ENCODE measurements at places on chromosomes 3 and 15.

DNA sequence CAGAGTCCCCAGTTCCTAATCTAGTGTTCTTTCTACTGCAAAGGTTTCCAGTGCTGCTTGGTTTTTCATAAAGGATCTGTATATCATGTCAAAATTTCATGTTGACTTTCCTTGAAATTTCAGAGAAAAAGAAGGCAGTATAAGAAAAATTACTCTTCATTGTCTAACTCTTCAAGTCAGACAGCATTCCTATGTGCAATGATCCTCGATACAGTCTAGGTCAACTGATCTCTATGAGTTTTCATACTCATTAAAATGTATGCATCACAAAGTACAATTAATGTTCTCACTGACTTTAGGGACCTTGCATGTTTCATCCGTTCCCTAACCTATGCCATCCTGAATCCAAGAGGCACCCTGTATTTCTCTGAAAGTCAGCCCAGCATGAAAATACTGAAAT lies 317.3 kb downstream of the ZBTB20 start:
- no peak for DNase-seq

GRCh38 chr3:83649692-83650091 lies 1309.1 kb upstream of the CADM2 start:
- no peak for DNase-seq

DNA sequence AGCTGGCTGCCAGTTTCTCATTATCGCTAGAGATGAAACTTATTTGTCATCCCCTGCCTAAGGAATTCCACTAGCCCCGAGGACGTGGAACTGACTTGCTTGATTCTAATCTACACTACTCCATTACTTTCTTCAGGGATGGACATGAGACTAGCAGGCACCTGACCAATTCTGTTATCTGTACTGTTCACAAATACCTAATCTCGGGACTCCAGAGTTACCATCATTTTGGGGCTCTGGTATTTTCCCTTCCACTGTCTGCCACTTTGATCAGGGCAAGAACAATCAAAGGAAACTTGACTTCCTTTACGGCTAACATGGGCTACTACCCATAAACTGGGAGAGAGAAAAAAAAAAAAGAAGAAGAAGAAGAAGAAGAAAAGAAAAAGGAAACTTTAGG lies 27.8 kb downstream of the BMF start:
- DNase-seq = no peak

- DNase-seq = no peak
These were observed 326.4 kb upstream of the ARL6 start for GRCh38 chr3:97438131-97438530.

- no peak for DNase-seq
These were observed 149.7 kb upstream of the PROK2 start for GRCh38 chr3:71934520-71935270.

DNA sequence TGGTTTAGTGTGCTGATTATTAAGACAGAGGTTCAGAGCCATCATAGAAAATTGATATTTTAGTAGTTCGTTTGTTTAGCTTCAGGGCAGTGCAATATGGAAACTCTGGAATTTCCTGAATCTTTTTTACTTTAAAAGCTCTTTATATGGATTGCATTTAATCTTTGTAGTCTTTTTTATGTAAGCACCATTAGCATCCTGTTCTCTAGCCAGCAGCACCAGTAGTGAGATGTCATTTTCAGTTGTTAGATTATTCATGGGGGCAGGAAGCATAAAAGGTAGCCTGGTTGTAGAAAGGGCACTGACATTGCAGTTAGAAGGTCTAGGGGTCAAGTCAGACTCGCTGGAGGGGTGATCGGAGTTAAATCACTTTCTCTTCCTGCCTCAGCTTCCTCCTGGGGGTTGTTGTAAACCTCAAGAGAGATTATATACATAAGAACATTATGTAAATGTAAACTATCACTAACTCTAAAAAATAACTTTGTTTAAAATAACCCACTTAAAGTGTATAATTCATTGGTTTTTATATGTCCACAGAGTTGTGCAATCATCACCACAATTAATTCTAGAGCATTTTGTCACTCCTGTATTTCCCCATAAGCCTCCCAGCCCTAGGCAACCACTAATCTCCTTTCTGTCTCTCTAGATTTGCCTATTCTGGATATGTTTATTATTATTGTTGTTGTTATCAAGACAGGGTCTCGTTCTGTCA lies 31.4 kb upstream of the ITPKA start:
- DNase-seq = no peak
